Aortic smooth muscle cell (primary cell): ENCODE measurements at places on chromosomes 7 and 10. TPM values are rescaled to one million over a fixed set of nuclear protein-coding genes. Genes with fewer than 3 reads are reported as not detected.

Gene PYROXD2
- total RNA-seq, result 17.3 and 31.8 TPM in 2 replicates

Gene KIAA1217
- total RNA-seq, result 1.6 and 5.2 TPM in 2 replicates

Gene RBP3
- total RNA-seq, result not detected in 2 replicates

Gene VTI1A
- 22.9 and 27.2 TPM in 2 replicates for total RNA-seq

Gene SMO
- 3.9 and 7.5 TPM in 2 replicates for total RNA-seq

Gene PAX4
- not detected in 2 replicates for total RNA-seq
